ENCODE measurements at places on chromosomes 2 and 18. TPM values are rescaled to one million over a fixed set of nuclear protein-coding genes. Genes with fewer than 3 reads are reported as not detected.

Gene CFAP221
- total RNA-seq, result not detected

Gene SLC11A1
- 93.6 TPM for total RNA-seq

Gene TNFAIP6
- total RNA-seq, result 18.6 TPM

DNA sequence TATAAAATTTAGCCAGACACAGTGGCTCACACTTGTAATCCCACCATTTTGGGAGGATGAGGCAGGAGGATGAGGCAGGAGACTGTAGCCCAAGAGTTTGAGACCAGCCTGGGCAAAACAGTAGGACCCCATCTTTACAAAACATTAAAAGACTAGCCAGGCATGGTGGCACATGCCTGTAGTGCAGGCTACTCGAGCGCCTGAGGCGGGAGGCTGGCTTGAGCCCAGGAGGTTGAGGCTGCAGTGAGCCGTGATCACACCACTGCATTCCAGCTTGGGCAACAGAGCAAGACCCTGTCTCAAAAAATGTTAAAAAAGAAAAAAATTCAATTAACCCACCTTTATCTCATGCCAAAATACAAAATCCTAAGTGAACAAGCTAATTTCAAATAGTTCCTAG lies 4.0 kb downstream of the REV1 start:
- DNase-seq, result no peak

- DNase-seq, result no peak
Measured at GRCh38 chr2:216636551-216637450, 3.6 kb downstream of the IGFBP2 start.

DNA sequence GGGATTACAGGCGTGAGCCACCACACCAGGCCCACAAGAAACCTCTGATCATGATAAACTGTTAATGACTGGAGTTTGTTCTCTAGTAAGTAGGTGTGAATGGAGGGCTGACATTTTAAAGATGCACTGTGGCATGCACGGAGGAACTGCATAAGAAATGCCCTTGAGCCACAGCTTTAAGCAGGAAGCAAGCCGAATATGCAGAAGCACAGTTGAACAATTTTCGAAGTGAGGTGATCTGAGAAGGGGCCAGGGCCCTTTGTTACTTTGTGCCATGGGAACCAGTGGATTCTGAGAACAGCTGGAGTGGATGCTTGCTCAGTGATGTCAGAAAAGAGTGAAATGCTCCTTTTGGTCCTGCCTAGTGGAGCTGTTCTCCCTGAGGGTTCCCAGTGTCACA lies 16.3 kb downstream of the FECH start:
- no peak for DNase-seq
